ENCODE measurements at places on chromosomes 6 and 20.

GRCh38 chr6:15460110-15460727, 202.6 kb downstream of the DTNBP1 start:
- no peak for DNase-seq

DNA sequence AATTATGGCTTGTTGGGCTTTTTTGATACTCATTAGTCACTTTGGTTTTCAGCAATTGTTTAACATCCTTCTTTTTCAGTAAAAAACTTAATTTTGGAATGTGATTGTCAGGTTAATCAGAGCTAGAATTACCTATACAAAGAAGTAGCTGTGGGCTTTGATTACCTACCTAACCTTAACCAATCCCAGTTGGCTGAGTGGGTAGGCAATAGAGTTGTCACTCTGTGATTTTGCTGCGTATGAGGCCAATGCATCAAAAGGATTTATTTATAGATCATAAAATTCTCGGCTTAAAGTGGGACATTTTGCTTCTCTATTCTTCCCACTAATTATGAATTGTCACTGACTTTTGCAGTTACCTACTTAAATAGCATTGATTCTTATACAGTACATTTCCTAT, 111.4 kb downstream of the PHACTR1 start:
- DNase-seq = no peak

DNA sequence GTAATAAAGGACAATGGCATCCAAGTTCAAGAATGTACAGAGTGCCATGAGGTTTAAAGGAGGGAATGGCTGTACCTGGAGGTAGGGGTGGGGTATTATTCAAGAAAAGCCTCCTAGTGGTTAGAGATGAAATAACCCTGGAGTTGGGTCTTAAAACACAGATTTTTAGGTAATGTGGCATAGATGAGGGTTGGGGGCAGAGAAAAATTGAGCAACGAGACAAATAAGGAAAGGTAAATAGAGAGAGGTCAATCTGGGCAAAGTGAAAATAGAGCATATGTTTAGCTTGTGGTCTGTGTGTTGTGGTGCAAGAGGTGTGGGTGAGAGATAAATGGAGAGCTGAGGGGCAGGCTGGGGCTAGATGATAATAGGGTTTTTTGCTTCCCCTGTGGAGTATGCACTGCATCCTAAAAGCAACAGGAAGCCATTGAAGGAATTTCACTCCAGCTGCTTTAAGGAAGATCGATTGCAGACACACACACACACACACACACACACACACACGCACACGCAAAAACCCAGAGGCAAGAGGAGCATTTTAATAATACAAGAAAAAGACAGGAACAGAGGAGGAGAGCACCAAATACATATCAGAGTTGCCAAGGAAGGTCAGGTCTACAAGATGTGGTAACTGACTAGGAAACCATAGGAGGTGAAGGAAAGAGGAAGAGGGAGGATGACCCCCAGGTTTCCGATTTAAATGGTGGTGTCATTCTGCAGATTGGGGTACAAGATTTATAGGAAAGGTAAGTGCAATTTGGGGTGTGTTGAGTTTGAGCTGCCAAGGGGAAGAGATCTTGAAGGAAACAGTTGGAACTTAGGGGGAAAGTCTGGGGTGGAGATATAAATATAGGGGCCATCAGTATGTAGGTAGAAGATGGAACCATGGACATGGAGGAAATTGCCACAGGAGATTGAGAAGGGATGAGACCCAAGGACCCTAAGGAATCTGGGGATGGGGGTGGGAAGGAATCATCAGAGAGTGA, 31.3 kb upstream of the ADGRF1 start:
- DNase-seq = no peak

DNA sequence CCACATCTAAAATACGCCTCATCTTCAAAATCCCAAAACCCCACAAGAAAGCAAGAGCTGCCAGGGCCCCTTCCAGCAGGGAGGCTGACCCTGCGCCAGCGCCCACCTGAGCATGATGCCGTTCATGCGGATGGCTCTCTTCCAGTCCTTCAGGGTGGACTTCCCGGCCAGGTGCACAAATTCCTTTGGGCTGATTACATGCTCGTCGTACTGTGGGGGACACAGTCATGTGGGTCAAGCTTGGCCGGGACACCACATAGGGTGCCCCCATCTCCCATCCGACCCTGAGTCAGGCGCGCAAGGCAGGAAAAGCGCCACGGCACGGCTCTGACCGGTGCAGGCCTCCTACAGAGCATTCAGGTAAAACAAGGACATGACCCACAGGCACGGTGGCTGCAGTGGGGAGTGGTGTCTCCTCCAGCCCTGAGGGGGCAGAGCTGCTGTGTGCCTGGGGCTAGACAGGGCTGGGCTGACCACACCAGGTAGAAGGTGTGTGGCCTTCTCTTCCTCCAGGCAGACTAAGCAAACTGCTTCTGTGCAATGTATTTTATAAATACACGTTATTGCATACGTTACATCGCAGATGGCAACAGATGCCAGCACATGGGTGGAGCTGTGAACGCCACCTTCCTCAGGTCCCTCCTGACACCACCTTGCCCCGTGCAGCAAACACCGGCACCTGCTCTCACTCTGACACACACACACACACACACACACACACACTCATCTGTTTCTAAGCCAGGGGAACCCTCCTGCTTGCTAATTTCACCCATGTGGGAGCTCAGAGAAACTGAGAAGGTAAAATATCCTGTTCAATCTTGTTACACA, 23.8 kb upstream of the HELZ2 start:
- no peak for DNase-seq

DNA sequence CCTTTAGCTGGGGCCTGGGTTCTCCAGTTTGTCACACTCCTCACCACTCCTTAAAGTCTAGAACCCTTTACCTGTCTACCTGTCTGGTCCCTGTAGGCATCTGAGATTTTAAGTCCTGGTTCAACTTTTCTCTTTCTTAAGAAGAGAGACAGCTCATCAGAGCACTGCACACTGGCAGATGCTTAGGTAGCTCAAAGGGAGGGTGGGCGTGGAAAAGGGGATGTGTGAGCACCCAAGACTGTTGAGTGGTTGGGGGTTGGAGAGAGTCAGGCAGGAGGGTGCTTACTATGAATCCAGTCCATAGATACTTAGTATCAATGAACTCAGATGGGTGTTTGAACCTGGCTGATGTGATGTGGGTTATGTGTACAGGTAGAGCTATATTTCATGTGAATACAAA, 6.6 kb upstream of the KCNG1 start:
- no peak for DNase-seq

DNA sequence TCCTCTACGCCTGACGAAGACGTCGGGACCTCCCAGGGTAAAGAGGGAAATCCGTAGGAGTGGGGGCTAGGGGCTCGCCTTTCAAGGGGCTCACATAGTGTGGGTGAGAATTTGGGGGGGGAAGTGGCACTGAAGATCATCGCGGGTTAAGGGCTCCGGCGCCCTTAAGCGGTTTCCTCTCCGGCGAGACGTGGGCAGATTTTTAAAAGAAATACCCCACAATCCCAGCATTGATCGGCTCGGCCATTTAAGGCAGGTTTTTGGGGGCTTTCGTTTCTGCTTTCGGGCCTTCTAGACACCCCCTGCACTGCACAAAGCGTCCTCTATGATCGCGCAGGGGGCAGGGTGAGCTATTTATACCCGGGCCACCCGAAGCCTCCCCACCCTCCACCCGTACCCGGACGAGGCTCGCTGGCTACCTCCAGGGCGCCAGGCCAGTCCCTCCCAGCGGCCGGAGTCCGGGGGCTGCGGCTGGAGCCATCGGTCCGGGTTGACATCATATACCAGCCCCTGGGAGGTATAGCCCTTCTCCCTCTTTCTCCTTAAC, 1.2 kb downstream of the NKX2-2 start:
- no peak for DNase-seq

- no peak for DNase-seq
Measured at GRCh38 chr20:20837574-20838021, 125.2 kb upstream of the RALGAPA2 start.

Measured in activated naive CD4-positive, alpha-beta T cell (primary cell).